ENCODE measurements at places on chromosomes 7 and 10.

- DNase-seq, result no peak
Measured at GRCh38 chr10:70403483-70404035, 386 bp upstream of the EIF4EBP2 start.

- DNase-seq, result no peak
Measured at GRCh38 chr10:65219444-65219843, 1698.2 kb downstream of the REEP3 start.

DNA sequence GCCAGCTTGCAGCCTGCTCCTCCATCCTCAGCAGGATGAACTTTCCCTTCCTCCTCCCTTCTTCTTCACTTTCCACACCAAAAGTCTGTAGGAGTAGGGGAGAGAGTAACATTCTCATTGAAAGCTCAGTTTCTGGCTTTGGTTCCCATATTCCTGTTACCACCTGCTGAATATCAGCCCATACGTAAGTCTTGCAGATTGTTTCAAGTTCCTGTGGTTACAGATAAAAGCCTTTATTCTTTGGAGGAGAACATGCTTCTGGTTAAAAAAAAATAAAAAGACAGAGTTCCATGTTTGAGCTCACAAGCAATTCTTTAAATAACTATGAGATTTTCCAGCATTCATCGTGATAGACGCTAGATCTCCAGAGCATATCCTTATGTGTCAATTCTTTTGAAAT lies 637.3 kb downstream of the SUGCT start:
- DNase-seq, result no peak

DNA sequence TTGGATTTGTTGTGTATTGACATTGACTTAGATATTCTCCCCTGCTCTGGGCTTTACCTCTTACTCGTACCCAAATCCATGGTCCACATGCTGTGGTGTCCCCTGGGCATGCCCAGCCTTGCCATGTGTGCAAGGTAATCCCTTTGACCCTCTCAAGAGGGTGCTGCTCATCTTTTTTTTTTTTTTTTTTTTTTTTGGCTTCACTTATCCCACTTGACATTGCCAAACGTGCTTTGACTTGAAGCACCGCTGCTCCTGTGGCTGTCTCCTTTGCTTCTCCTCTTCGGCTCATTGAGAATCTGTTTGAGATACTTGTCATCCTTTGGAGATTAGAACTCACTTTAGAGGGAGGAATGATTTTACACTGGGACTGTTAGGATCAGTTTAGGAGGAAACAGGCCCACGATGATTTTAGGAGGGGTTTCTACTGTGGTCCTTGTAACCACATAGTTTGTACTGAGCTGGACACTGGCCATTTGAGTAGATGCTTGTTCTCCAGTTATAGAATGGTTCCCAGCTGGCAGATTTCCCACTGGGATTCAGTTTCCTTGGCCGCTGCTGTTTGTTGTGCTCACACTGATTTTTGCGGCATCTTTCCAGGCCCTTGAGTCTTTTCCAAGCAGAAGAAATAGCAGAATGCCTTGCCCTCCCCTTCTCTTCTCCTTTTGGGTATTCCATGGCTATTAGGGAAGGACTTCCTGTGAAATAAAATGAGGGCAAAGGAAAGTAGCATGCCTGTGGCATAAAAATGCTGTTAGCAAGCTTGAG lies 184.8 kb downstream of the AUTS2 start:
- DNase-seq, result no peak

DNA sequence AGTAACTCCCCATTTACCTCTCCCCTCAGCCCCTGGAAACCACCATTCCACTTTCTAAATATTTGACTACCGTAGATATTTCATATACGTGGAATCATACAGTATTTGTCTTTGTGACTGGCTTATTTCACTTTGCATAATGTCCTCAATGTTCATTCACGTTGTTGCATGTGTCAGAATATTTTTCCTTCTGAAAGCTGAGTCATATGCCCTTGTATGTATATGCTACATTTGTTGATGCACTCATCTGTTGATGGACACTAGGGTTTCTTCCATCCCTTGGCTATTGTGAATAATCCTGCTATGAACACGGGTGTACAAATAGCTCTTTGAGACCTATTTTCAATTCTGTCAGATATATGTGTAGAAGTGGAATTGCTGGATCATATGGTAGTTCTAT lies 25.8 kb upstream of the TSPAN13 start:
- DNase-seq, result no peak
